ENCODE measurements at places on chromosomes 11 and 22.

GRCh38 chr11:113338730-113339129 lies 24.3 kb downstream of the TTC12 start:
- peak; percentile 42 for DNase-seq

GRCh38 chr11:92740276-92740675 lies 229.2 kb upstream of the MTNR1B start:
- DNase-seq = no peak

- no peak for DNase-seq
These were observed 85.1 kb upstream of the BLID start for GRCh38 chr11:122201106-122201505.

GRCh38 chr11:114047327-114047726 lies 12.2 kb upstream of the ZBTB16 start:
- no peak for DNase-seq

GRCh38 chr22:37178350-37179125 lies 9.5 kb downstream of the C1QTNF6 start:
- DNase-seq = no peak

- DNase-seq = no peak
These were observed 2.8 kb upstream of the CABP7 start for GRCh38 chr22:29716814-29717545.

- no peak for DNase-seq
These were observed 15.2 kb downstream of the PHLDB1 start for GRCh38 chr11:118622376-118623268.

- no peak for DNase-seq
These were observed 62.9 kb upstream of the CSNK2A3 start for GRCh38 chr11:11415901-11416300.

DNA sequence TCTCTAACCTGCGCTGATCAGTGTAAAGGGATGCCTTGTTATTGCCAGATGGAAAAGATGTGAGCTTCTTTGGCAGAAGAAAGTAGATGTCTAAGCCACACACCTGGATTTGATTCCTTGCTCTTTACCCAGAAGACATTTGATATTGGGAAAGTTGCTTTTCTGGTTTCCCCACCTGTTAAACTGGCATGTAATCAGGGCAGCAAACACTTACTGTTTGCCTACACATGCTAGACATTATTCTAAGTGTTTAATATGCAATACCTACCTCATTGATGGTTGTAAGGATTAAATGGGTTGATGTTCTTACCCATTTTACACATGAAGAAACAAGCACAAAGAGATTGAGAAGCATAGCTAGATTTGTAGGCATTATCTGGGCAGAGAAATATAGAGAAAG lies 16.6 kb downstream of the ASRGL1 start:
- DNase-seq = no peak

- DNase-seq = no peak
These were observed 72.1 kb downstream of the ELFN2 start for GRCh38 chr22:37355174-37355573.

- no peak for DNase-seq
These were observed 605.7 kb downstream of the METTL15 start for GRCh38 chr11:28713850-28714249.

DNA sequence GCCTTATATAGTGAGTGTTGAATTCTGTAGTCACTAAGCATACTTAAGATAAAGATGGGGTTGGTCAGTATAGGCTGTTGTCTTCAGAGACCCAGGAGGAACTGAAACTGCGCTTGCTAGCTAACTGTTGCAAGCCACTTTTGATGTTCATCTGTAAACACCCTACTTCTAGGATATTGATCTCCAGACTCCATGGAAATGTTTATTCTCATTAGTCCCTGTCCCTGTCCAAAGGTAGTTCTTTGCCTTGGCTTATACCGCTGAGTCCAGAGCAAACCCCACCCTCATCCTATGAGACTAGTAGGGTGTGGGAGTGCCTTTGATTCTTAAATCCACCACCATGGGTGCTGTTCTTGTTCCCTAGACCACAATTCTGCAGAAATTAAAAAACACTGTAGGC lies 36.4 kb downstream of the DEPDC5 start:
- no peak for DNase-seq

GRCh38 chr11:2235588-2236326 lies 34.6 kb downstream of the ASCL2 start:
- no peak for DNase-seq

DNA sequence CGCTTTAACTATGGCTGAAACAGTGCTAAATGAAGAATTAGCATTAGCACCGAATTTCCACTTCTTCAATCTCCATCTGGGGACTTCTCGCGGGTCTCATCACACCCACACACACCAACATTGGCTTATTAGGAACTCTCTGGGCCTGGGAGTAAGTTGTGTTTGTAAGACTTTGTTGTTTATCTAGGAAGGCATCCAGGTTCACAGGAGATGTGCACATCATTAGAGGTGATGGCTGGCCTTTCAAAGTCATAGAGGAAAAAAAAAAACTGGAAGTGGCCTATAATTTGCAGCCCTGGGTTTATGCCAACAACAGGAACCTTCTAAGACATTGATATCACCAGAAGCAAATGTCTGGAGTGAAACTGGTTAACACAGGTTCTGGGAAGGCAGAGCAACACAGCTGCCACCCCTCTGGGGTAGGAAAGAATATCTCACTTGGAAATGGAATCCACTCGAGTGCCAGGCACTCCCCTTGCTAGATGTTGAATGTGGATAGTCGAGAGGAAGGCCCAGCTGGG lies 84.5 kb downstream of the TRAF6 start:
- no peak for DNase-seq

DNA sequence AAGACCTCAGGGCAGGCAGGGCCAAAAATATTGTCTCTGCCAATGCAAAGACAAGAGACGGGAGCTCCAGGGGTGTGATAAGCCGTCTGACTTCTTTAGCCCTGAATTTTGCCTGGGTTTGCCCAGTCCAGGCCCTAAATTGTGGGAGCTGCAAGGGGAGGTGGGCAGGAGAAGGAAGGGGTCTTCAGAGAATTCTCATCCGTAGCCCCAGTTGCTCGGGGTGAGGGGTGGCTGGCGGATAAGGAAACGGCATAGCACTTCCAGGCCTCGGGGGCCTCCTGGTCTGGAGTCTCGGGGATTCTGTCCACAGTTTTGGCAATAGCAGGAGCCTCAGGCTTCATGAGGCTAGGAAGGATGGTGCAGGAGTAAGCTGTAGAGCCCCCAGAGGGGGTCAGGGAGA lies 7.4 kb downstream of the CD5 start:
- DNase-seq = no peak

GRCh38 chr11:11641581-11641980 lies 19.8 kb upstream of the GALNT18 start:
- DNase-seq = no peak

- no peak for DNase-seq
These were observed 9.1 kb downstream of the CTSF start for GRCh38 chr11:66559142-66559865.

GRCh38 chr11:2818503-2818902 lies 67.1 kb downstream of the CDKN1C start:
- no peak for DNase-seq

GRCh38 chr11:36266767-36267166 lies 22.5 kb downstream of the COMMD9 start:
- DNase-seq = no peak

Measured in D341Med (cell line).